Esophagus muscularis mucosa (tissue), 4 donors: ENCODE measurements at places on chromosomes 7 and 10. TPM values are rescaled to one million over a fixed set of nuclear protein-coding genes. Genes with fewer than 3 reads are reported as not detected.

OGDHL gene
- 0.86 TPM for total RNA-seq

DNA sequence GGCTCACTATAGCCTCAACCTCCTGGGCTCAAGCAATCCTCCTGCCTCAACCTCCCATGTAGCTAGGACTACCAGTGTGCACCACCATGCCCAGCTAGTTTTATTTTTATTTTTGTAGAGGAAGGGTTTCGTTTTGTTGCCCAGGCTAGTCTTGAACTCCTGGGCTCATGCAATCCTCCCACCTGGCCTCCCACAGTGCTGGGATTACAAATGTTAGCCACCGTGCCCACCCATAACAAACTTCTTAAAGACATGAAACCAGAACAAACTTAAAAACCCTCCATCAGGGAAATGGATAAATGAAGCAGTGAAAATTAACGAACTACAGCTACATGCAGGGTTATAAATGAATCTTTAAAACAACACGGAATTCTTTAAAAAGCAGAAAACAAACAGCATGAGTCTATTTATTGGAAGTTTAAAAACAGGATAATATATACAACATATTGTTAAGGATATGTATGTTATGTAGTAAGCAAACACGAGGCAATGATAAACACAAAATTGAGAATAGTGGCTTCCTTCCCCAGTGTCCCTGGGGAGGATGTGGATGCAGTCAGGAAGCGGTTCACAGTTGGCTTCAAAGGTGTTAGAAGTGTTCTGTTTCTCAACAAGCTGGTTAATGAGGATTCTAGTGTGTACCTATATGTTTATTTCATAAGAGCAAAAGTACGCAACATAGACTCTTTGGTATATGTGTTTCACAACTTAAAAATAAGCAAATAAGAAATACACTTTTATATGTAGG lies 128.2 kb upstream of the IMMP2L start:
- H3K4me1 ChIP-seq: no peaks in the 10 kb centered on the region
- no peaks in the 10 kb centered on the region for H3K27me3 ChIP-seq

CDK14 gene
- total RNA-seq: 17.7 TPM

DNA sequence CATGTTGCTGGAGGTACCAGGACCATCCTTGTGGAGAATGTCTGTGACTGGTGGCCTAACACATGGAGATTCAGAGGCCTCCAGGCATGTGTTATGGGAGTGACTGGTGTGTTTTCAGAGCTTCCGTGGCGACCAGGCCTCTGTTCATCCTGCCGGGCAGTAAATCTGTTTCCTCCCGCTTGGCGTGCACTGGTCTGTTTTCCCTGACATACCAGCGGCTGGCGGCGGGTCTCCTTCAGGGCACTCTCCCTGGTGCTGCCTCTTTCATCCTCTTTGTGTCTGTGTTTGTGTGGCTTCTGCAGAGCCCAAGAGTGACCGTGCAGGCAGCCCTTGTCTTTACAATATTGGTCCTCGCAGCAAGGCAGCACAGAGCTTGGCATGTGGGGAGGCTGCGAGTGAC lies 385.1 kb upstream of the MKI67 start:
- H3K27me3 ChIP-seq: no peaks in the 10 kb centered on the region
- no peak overlapping the region for H3K4me3 ChIP-seq
- no peak for DNase-seq
- no peak overlapping the region for H3K27ac ChIP-seq
